ENCODE measurements at places on chromosomes 5 and 9.

GRCh38 chr9:37784291-37784615, 611 bp downstream of the EXOSC3 start:
- no peak for DNase-seq

- no peak for DNase-seq
These were observed 30.9 kb downstream of the JAK2 start for GRCh38 chr9:5015934-5016333.

- DNase-seq, result peak; percentile 69
These were observed at the start of gene GCNT4 for GRCh38 chr5:75052192-75053053. GCNT4 (minus strand) TSS chr5:75052558; CDS start chr5:75030037, 22,521 bp downstream.

DNA sequence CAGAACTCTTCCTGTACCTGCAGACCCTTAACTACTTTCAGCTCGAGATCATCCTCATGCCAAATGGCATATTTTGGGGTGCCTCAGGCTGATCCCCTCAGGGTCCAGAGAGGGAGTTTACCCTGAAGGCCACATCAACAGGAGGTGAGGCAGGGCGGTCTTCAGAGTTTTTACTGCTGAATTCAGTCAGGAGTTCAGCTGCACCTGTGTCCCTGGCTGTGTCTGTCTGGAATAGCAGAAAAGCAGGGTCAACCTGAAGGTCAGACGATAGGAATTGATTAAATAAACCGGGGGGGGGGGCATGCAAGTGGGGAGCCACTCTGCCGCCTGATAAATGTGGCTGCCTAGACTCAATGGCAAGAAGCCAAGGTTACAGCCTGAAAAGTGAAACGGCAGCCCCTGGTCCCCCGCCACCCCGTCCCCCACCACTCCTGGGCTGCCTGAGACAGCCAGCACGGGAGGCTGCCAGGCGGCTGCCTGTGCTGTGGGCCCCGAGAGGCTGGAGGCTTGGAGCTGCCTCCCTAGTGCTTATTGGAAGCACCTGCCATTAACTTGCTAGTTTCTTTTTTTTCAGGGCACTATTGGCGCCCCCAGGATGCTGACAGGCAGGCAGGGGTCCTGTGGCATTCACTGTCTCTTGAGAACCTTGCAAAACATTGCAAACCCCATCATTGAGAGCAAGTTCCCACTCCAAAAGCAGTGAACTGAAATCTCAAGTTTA, 182.7 kb upstream of the PPP1R26 start:
- DNase-seq, result no peak

GRCh38 chr9:16052757-16053530, 500.1 kb downstream of the CCDC171 start:
- DNase-seq, result no peak

- no peak for DNase-seq
These were observed 62.1 kb downstream of the KLF9 start for GRCh38 chr9:70352356-70352755.

- DNase-seq, result no peak
These were observed 27.3 kb downstream of the CPEB4 start for GRCh38 chr5:173915310-173916014.

DNA sequence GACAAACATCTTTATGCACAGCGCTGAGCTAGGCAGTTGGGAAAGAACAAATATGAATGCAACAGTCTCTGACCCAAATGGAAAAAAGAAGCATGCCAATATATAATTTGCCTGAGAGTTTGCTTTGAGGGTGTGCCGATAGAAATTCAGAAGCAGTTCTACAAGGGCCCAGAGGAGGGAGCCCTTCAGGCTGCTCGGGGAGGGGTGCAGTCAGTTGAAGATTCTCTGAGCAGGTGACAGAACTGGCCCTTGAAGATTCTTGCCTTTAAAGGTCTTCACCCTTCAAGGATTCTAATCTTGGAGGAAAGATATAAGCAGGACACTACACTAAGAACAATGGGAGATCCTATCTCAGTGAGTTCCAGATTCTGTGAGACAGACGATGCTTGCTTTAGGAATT, 3.7 kb upstream of the PAPPA start:
- DNase-seq, result no peak

- no peak for DNase-seq
These were observed 156.4 kb downstream of the SPOCK1 start for GRCh38 chr5:137342764-137343163.

DNA sequence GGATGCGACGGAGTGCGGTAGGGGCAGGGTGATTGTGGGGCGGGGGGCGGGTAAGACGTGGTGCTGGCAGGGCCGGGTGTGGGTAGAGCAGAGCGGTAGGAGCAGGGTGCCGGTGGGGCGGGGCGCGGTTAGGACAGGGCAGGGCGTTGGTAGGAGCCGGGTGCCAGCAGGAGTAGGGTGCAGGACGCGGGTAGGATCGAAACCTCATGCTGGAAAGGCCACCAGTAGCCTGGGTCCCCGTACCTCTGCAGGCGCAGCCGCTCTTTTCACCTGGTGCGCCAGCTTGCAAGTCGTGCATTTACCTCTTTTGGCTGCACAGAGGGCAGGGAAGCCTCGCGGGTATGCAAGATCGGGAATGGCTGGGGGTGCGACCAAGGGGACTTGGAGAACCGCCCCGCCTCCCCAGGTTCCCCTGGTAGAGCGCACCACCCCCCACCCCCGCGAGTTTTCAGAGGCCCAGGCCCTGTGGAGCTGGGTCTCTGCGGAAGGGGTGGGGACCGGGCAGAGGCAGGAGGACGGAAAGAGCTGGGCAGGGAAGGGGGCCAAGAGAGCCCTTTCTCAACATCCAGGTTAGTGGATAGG, 104.8 kb upstream of the SIMC1 start:
- DNase-seq, result no peak

GRCh38 chr5:170306381-170306831, 8.8 kb upstream of the LCP2 start:
- DNase-seq, result no peak

GRCh38 chr5:115947260-115947659, 15.0 kb upstream of the LVRN start:
- no peak for DNase-seq

DNA sequence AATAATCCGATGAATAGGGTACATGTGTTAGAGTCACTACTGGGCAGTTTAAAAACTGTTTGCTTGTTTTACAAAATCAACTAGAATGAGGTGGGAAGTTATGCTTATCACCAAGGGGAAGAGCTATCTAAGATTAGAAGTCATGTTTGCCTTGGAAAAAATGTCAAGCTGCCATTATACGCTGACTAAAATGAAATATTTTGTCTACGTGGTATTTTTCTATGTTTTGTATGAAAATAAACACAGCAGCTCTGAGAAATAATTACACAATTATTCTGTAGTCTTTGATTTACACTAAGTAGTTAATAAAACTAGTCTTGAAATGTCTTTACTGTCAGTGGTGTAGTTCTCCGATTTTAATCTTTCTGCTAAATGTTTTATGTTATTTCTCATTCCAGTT, 241.9 kb upstream of the TARS1 start:
- no peak for DNase-seq

GRCh38 chr5:133347039-133347438, 265.3 kb downstream of the FSTL4 start:
- DNase-seq, result no peak

GRCh38 chr5:120108586-120109248, 355.4 kb upstream of the PRR16 start:
- DNase-seq, result no peak

DNA sequence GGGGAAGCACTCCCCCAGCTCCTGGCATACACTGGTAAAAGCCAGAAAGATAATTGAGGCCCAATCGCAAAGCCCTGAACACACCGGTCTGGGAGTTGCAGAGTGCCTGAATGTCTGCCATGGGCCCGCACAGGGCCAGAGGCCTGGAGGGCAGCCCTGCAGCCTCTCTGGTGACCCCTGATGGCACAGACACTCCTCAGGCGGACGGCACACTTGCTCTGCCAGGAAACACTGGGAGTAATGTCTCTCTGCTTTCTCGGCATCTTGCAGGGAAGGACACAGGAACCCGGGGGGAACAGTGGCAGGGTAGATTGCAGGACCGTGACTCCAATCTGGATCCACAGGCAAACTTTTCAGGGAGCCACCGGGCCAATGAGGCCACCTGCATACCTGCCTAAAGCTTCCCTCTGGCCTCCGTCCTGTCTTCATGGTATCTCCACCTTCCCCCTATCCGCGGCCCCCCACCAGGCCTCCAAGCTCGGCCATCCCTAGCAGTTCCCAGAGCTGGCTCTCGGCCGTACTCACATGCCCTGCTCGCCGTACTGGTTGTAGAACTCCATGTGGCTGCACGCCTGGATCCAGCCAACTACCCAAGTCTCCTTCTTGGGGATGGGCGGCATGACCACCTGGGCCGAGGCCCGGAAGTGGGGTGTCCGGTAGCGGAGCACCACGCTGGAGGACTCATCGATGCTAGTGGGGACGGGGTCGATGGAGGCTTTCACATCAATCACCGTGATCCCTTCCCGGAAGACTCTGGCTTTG, 797 bp downstream of the FAM78A start:
- DNase-seq, result no peak

GRCh38 chr5:37816883-37817282, 23.0 kb downstream of the GDNF start:
- no peak for DNase-seq
